ENCODE measurements at places on chromosomes 7 and 10. TPM values are rescaled to one million over a fixed set of nuclear protein-coding genes. Genes with fewer than 3 reads are reported as not detected.

DNA sequence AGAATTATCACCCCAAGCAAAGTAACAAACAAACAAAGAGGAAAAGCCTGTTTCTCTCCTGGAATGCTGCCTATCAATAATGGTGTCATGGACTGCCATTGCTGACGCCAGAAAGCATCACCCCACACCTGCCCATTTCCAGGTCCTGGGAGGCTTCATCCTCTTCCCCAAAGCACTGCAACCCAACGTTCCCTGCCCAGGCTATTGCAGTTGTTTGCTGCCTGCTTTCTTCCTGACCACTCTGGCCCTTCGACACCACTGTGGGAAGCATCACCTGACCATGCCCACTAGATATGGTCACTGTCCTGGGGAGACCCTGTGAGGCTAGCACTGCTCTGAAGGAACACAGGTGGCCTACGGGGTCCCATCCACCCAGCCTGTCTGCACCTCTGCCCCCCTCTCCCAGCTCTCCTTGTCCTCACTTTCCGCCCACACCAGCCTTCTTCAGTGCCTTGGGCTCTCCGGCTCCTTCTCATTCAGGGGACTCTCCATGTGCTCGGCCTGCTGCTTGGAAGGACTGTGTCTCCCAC lies 439.6 kb downstream of the GLRX3 start:
- DNase-seq: no peak

- no peak for DNase-seq
Measured at GRCh38 chr10:77799352-77799751, 127.2 kb downstream of the DLG5 start.

DNA sequence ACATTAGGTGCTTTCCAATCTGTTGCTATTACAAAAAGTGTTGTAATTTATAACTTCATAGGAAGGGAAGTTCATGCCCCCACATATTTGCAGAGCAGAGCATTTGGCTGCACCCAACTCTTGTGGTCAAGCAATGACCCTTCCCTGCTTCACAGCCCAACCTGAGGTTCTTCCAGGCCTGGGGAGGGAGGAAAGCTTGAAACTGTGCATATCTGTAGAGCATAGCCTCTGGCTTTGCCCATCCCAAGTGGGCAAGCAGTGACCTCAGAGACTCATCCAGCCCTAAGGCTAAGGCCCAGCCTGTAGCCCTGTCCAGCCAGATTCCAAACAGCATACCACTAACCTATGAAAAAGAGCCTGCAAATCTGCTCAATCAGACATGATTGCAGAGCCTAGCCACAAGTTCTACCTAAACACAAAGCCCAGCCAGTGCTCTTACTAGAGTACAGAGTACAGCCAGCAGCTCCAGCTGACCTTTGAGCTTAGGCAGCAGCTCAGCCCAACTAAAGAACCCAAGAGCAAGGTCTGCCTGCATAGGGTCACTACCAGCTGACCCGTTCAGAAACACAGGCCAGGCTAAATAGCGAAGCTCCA lies 14.4 kb upstream of the GSTK1 start:
- peak; percentile 58 for DNase-seq

WASHC2C gene
- 7.4 TPM for polyA plus RNA-seq

DNA sequence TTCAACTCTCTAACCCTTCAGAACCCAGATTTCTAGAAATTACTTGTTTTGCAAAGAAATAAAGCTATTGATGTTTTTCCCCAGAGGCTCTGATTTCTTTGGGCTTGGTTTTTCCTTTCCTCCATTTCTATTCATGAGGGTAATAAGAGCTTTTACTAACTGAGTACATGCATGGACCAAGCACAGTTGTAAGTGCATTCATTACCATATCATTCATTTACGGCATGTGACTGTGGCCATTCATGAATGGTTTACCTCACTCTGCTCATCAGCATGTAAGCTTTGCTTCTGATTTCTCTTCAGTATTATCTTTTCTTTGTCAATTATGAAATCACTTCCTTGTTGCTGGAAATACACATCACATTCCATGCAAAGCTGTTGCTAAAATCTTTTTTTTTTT lies 42.4 kb downstream of the LAMB4 start:
- DNase-seq: no peak

DNA sequence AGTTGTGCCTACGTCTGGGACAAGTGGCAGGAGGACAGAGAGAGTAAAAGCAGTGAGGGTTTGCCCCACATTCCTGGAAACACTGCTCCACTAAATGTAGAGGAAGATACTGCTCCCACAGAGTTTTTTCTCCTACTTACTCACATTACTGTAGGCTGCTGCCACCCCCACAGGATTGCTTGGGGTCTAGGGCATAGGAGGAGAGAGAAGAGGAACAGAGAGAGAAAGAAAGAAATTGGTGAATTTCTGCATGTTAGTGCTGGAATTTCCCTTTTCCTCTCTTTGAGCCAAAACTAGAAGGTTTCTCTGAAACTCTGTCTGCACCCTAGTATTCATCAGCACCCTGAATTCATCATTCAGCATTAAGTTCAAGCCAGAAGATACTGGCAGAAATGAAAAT lies 397.9 kb downstream of the INHBA start:
- no peak for DNase-seq

GNAI1 gene
- polyA plus RNA-seq: 26.8 TPM

- no peak for DNase-seq
Measured at GRCh38 chr7:121078701-121079227, 90.3 kb downstream of the CPED1 start.

DNA sequence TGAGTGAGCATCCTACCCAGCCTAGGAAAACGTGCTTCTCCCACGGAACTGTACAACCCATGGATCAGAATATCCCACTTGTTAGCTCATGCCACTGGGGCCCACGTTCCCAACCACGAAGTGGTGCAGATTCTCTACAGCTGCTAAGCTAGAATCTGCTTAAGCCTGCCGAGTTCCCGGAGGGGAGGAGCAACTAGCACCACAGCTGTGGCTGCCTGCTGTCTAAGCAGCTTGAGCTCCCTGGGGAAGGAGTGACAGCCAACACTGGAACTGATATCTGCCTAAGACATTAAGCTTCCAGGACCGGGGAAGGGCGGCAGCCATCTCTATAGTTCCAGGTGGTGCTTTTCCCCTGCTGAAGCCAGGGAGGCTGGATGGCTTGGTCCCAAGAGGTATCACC lies 334.7 kb upstream of the CHRM2 start:
- DNase-seq: no peak

- peak; percentile 3 for DNase-seq
Measured at GRCh38 chr7:127158659-127159058, 94.1 kb downstream of the GRM8 start.

RTKN2 gene
- 1.4 TPM for polyA plus RNA-seq

GRCh38 chr10:22476601-22477321 lies 131.5 kb downstream of the SPAG6 start:
- DNase-seq: no peak

VPS26A gene
- 17.5 TPM for polyA plus RNA-seq

BICC1 gene
- 5.6 TPM for polyA plus RNA-seq

TSPAN13 gene
- polyA plus RNA-seq: 10.7 TPM

DNA sequence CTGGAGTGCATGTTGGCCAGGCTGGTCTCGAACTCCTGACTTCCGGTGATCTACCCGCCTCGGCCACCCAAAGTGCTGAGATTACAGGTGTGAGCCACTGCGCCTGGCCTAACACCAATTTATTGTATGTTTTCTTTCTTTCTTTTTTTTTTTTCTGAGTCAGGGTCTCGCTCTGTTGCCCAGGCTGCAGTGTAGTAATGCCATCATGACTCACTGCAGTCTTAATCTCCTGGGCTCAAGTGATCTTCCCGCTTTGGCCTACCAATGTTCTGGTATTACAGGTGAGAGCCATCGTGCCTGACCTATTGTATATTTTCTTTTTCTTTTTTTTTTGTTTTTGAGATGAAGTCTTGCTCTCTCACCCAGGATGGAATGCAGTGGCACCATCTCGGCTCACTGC lies 33.8 kb upstream of the UBE2H start:
- no peak for DNase-seq

NAT16 gene
- not detected for polyA plus RNA-seq

- DNase-seq: no peak
Measured at GRCh38 chr10:20108021-20108420, 291.8 kb downstream of the PLXDC2 start.

SYPL1 gene
- polyA plus RNA-seq: 131 TPM

- no peak for DNase-seq
Measured at GRCh38 chr10:116151076-116151475, 121.9 kb downstream of the GFRA1 start.

GRCh38 chr10:3559527-3559926 lies 225.5 kb downstream of the KLF6 start:
- peak; percentile 12 for DNase-seq

GRCh38 chr7:34806831-34807230 lies 148.8 kb downstream of the NPSR1 start:
- no peak for DNase-seq

DNA sequence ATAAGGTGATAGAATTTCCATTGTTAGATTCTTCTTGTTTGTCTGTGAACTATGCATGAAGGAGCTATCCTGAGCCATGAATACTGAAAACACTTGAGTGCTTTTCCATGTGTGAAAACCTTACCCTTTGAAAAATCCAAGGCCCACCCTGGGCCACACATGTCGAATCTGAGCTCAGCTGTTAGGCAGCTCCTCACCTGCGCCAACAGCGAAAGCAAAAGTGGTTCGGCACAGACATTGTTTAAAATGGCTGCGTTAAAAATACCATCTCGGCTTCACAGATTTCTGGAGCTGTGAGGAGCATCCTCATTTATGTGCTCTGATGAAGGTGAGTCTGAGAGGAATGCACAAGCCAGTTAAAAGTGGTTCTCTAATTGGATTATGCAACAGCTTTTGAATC lies 137.7 kb downstream of the NEUROD6 start:
- DNase-seq: no peak

PAPSS2 gene
- 6.8 TPM for polyA plus RNA-seq

DNA sequence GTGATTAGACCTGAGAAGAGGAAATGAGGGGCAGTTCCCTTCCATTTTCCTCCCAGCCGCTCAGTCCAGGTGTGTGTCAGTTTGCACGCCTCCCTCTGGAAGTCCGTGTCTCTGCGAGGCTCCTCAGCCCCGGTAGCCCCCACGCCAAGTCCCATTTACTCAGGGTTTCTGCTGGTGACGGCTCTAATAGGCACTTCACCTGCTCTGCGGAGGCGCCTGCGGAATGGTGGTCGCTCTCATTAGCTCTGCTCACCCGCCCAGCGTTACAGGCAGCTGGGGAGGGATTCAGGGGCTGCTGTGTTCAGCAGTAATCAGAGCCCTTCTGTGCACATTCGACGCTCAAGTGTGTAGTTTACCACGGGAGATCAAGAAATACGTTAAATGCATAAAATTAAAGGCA lies 179.9 kb downstream of the MGMT start:
- DNase-seq: no peak

DNA sequence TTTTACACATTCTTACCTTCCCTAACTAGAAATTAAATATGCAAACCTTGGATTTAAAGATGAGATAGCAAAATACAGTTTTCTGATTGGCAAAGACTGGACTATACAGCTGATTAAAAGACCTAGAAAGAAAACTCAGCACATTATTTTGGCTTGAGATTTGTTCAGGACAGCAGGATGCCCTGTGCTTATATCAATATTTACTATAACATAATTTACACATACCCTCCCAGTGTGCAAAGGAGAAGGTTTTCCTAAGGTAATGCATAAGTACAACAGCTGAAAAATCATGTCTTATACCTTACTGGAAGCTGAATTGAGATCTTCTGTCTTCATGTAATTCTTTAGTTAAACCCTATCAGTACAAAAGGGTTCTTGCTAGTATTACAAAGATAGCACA lies 458.6 kb downstream of the PARD3 start:
- DNase-seq: no peak

GRID2IP gene
- polyA plus RNA-seq: 0.01 TPM

DNA sequence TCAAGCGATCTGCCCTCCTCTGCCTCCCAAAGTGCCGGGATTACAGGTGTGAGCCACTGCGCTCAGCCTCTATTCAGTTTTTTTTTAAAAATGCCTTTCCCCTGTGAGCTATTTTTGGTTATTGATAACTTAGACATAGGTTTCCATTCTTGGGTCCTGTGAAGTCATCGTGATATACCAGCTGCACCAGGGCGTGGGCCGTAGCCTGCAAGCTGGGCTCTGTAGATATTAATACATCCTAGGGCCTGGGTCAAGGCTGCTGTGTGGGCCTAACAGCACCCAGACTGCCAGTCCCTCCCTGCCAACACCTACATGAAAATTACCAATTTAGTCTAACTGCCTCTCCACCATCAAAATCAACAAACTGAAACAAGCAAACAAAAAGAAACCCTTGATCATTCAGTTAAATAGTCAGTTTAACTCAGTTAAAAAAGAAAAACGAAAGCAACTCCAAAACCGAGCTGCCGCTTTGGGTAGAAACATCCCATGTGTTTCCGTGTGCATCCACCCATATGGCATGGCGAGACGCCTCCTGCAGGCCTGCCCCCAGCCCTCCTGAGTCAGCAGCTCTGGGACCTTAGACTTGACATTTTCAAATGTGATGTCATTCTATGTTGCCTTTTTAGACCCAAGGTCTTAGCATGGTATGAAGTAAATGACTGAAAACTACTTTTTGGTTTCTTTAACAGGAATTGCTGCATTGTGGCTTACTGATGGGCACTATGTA lies 330.2 kb downstream of the GLRX3 start:
- no peak for DNase-seq

DNA sequence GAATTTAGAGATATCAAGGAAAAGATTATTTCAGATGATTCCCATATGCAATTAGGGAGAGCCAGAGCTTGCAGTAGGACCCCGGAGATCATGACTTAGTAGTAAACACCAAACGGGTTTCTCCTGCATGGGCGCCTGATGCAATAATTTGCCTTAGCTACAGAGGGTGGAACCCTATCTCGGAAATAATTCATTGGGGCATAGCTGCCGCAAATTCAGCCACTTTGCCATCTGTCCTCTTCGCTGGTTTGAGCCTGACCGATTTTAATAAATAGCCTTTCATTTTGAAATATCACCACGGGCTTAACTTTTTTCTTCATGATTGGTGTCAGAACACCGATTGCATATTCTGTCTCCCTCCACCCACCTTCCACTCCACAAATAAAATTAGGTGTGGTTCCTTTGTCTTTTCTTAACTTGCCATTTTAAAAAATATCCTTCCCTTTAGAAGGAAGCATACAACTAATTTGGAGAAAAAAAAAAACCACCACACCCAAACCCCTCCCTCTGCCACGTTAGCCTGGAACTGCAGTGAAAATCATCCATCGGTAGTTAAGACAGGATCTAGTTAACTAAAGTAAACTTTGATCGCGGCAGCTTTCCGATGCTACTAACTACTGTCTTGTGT lies 1.4 kb downstream of the GARS1 start:
- DNase-seq: peak; percentile 33

DNA sequence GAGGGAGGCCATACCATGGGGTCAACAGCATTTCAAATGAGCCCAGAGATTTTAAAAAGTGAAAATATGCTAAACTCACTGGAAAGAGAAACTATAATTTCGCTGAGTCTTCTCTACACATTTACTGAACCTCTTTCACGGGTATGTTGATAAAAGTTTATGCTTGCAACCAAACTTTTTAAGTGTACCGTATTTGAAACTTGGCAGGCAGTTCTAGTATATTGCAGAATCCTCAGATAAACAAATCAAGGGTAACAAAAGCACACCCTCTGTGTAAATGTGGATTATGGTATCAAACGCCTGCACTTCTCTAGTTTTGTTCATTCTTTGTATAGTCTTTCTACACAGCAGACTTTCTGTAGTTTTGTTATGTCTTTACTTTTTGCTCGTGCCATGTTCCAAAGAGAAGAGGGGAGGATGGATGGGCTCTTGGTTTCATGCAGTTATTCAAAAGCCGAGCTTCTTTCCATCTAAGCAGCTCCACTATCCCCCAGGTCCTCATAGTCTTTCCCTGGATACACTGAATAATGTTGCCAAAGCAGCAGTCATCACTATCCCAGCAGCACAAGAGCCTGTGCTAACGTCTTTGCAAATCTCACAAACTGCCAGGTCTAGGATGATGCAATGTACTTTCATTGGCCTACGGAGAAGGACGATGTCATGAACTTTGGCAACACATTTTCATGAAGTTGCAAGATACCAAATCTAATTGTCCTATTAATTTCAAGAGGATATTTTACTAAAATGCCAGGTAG lies 131.2 kb downstream of the MPP7 start:
- no peak for DNase-seq
